ENCODE measurements at places on chromosomes 2 and 18. TPM values are rescaled to one million over a fixed set of nuclear protein-coding genes. Genes with fewer than 3 reads are reported as not detected.

DNA sequence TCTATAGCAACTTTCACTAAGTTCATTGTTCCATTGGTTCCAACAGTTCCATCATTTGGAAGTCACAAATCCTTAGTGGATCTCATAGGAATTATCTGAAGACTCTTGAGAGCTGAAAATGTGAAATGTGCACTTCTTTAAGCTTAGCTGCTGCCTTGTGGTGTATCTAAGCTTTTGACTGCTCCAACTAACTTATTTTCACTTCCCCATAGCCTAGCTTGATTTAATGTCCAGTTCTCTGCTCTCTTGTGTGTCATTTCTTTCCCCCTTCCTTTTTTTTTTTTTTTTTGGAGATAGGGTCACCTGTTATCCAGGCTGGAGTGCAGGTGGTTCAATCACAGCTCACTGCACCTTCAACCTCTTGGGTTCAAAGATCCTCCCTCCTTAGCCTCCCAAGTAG is 34.9 kb upstream of the CD302 start:
- H3K4me3 ChIP-seq, result no peak overlapping the region
- H3K27ac ChIP-seq, result no peak overlapping the region
- H3K36me3 ChIP-seq, result no peaks in the 10 kb centered on the region
- no peaks in the 10 kb centered on the region for H3K27me3 ChIP-seq
- peaks cover 2% of the 10 kb centered on the region for H3K4me1 ChIP-seq

DNA sequence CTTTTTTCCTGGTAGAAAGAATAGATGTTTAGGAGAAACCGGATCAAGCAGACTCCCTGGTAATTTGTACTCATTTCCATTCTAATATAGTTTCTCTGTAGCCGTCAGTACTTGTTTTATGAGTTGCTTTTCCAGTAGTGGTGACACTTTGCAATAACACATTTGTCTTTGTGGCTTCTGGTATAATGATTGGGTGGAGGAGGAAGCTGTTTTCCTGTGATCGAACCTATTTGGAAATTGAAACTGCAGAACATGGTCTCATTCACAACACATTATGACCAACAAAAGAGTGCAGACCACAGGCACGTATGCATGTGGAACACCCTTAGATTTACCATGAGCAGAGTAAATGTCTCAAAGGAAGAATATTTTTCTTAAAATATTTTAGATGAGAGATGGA is 7.6 kb upstream of the SERPINB12 start:
- no peak for DNase-seq
- no peaks in the 10 kb centered on the region for H3K27me3 ChIP-seq
- H3K4me3 ChIP-seq, result no peak overlapping the region
- peak overlapping the region; percentile 14 for H3K27ac ChIP-seq
- peaks cover 15% of the 10 kb centered on the region for H3K4me1 ChIP-seq

GRCh38 chr2:232860593-232861241 is 9.3 kb upstream of the SNORC start:
- H3K4me1 ChIP-seq, result no peaks in the 10 kb centered on the region
- peaks cover 39% of the 10 kb centered on the region for H3K36me3 ChIP-seq
- H3K4me3 ChIP-seq, result no peak overlapping the region

GRCh38 chr18:31624892-31625640 is 33.4 kb downstream of the TTR start:
- no peak for DNase-seq
- no peaks in the 10 kb centered on the region for H3K27me3 ChIP-seq
- H3K4me3 ChIP-seq, result no peak overlapping the region
- H3K36me3 ChIP-seq, result peaks cover 34% of the 10 kb centered on the region
- H3K27ac ChIP-seq, result no peak overlapping the region

GRCh38 chr2:168698969-168699368 is 103.5 kb upstream of the NOSTRIN start:
- H3K27ac ChIP-seq, result no peak overlapping the region
- no peak overlapping the region for H3K4me3 ChIP-seq
- H3K4me1 ChIP-seq, result peaks cover 28% of the 10 kb centered on the region
- H3K36me3 ChIP-seq, result peaks cover 35% of the 10 kb centered on the region
- H3K27me3 ChIP-seq, result no peaks in the 10 kb centered on the region

ZSCAN30 gene
- 29.3 TPM for total RNA-seq

- H3K36me3 ChIP-seq, result peaks cover 26% of the 10 kb centered on the region
- no peak overlapping the region for H3K4me3 ChIP-seq
- no peak overlapping the region for H3K27ac ChIP-seq
- no peaks in the 10 kb centered on the region for H3K4me1 ChIP-seq
These were observed 11.8 kb downstream of the ERFE start for GRCh38 chr2:238170386-238171071.

DNA sequence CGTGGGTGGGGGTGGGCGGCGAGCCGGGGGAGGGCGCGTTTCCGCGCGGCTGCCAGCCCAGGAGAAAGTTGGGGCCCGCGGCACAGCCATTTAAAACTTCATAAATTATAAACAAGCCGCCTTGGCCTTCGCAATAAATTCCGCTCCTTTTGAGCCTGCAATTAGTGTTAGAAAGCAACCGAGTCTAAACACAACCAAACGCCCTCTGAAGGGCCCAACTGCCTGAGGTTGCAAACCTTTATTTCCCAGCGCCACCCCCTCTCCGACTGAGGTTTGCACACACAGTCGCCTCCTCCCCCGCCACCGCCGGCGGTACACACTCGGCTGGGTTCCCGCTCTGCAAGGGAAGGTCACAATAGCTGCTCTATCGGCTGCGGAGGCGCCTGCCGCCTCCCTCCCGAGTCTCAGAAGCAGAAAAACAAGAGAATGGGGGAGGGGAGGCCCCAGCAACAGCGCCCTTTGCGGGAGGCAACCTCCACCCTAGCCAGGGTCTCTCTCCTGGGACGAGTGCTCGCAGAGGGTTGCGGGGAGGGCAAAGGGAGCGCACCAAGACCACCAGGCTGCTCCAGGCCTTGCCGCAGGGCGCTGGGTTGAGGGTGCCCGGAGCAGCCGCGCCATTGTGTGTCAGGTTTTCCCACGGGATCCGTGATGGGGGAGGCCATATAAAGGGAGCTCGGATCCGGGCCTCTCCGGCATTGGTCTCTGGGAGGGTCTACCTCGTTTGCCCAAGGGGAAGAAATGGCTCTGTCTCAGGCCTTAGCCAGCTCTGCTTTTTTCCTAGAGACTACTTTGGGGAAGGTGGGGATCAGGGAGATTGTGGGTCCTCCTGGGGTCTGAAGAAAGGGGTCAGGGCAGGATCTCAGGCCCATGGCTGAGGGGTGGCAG is 13.4 kb upstream of the HOXD1 start:
- peak overlapping the region; percentile 30 for H3K4me3 ChIP-seq
- H3K36me3 ChIP-seq, result peaks cover 2% of the 10 kb centered on the region
- H3K27ac ChIP-seq, result no peak overlapping the region
- H3K27me3 ChIP-seq, result peaks cover 100% of the 10 kb centered on the region

DNA sequence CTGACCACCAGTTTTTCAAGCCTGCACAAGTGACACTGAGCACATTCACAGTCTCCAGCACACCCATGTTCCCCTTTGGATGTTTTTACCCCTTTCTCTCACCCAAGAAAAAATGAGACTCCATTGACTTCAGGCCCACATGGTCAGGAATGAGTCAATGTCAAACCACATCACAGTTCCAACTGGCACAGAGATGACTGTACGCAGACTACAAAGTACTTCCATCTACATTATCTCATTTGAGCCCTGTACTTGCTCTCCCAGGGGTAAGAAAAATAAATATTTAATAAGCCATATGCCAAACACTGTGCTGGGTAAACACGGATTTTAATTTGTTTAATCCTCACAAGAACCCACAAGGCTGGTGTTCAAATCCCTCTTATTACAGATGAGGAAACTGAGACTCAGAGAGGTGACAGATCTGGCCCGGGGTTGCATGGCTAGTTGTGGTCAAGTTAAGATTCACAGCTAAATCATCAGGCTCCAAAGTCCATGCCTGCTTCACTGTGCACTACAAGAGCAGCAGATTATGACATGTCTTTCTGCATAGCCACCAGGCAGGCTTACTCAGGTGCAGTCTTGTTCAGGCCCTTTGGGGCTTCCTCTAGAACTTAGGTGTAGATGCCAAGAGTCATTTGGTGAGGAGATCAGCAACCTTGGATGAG is 106.1 kb downstream of the TXNL1 start:
- no peaks in the 10 kb centered on the region for H3K4me1 ChIP-seq
- no peak overlapping the region for H3K4me3 ChIP-seq
- H3K27ac ChIP-seq, result no peak overlapping the region
- no peaks in the 10 kb centered on the region for H3K36me3 ChIP-seq

- no peaks in the 10 kb centered on the region for H3K27me3 ChIP-seq
- H3K36me3 ChIP-seq, result peaks cover 62% of the 10 kb centered on the region
- H3K4me1 ChIP-seq, result peaks cover 29% of the 10 kb centered on the region
- no peak for DNase-seq
- no peak overlapping the region for H3K4me3 ChIP-seq
- H3K27ac ChIP-seq, result no peak overlapping the region
These were observed 92.5 kb upstream of the EML6 start for GRCh38 chr2:54630858-54631497.

VAMP5 gene
- 2.5 TPM for total RNA-seq

DNA sequence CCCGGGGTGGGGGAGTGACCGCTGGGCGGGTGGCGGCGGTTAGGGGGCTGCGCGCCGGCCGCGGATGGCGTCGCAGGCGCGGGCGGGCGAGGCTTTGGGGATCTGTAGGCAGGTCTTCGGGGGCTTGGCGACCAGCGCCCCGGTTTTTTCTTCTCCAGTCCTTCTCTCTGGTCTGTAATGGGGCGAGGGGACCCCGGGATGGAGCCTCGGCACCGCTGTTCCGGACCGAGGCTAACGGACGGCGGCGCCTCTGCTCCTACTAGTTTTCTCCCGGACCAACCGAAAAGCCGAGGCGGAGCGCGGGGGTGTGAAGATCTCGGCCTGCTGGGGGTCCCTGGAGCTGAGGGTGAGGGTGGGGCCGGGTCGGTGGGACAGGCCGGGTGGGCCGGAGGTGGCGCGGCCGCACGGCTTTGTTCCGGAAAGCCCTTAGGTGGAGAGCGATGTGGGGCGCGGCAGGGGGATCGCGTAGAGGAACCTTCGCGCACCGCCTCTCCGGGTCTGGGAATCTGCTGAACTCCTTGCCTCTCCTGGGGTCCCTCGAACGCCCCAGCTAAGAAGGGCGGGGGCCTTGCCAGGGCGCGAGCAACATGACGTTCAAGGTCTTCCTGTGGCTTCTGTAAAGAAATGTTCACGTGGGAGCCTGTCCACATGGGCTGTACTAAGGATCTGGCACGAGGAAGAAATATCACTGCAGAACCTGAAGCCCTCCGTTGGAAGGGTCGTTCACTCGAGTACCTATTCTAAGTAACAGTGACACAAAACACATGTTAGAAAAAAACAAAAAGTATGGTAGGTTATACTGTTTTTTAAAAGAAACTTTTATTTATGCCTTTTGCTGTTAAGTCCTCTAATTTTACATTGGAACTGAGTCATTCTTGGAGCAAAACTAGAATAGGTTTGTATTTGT is 861 bp downstream of the SLC39A10 start:
- DNase-seq, result peak; percentile 54
- peaks cover 39% of the 10 kb centered on the region for H3K4me1 ChIP-seq

DNA sequence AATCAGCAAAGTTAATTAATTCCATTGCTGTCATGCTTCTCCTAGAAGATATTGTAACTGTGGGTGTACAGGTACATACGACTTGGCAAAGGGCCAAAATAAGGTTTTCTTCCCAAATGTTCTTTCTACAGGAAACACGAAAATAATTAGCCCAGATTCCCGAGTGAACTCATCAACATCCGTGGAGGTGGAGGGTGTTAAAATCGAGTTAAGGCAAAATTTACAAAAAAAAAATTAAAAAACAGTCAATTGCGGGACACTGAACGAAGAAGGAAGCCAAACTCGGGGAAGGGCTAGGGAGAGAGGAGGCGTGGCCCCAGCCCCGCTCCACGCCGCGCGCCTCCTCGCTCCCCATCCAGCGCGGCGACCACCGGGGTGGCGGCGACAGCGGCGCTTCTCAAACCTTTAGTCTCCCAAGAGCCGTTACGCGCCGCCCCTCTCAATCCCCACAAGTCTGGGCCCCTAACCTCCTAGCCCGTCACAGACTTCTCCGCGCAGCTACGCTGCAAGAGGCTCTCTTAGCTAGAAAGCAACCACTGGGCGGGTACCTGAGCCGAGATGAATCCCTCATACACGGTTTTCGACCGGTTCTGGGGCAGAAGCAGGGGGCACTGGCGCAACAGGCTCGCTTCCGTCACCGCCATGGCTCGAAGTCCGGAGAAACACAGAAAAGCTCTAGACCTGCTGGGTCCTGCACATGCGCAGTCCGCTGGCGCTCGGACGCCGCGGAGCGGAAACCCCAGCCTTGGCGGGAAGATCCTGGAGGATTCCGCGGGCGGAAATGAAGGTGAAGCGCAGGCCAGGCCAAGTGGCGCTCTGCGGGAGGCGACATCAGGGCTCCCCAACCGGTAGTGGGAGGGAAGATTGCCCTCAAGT is at the start of gene FANCL:
Gene FANCL (minus strand): TSS at position 656 of the 876 bp plus-strand sequence. CDS start 12 bp downstream, at position 644.
- DNase-seq, result peak; percentile 78
- H3K4me3 ChIP-seq, result peak within 1 kb of the TSS; percentile 95
- H3K27me3 ChIP-seq, result no peaks in the 10 kb centered on the region
- peaks cover 3% of the 10 kb centered on the region for H3K36me3 ChIP-seq

DNA sequence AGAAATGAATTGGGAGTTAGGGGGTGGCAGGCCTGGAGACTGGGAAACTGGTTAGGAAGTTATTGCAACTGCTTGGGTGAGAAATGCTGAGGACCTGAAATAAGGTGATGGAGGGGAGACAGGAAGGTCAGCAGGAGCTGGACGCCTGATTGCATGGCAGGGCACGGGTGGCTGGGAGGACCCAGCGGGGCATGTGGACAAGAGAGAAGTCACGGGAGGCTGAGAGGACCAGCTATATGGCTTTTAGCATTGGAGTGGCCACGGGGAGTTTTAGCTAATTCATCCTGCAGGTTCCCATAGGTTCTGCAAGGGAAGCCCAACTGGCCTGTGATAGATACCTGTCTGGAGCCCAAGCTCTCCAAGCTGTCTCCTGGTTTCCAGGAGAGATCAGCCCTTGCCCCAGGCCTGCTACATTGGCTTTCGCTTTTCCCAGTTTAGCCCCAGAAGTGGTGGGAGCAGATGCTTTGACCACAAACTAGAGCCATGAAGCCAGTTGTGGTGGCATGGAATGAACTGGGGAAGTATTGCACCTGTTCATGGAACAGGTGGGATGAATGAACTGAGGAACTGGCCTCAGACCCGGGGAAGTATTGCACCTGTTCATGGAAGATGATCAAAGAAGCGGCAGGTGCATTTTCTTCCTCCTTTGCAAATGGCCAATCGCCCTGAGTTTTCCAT is 93.6 kb upstream of the TAF1B start:
- H3K4me1 ChIP-seq, result peaks cover 15% of the 10 kb centered on the region
- H3K27me3 ChIP-seq, result peaks cover 14% of the 10 kb centered on the region
- no peaks in the 10 kb centered on the region for H3K36me3 ChIP-seq
- no peak for DNase-seq
- no peak overlapping the region for H3K27ac ChIP-seq

- no peak overlapping the region for H3K4me3 ChIP-seq
- H3K27ac ChIP-seq, result no peak overlapping the region
- H3K4me1 ChIP-seq, result peaks cover 10% of the 10 kb centered on the region
These were observed 779.2 kb downstream of the CNTNAP5 start for GRCh38 chr2:124804014-124804940.

CAPN14 gene
- 0.47 TPM for total RNA-seq

GRCh38 chr2:153047220-153047619 is 328.8 kb downstream of the ARL6IP6 start:
- no peaks in the 10 kb centered on the region for H3K36me3 ChIP-seq
- no peak overlapping the region for H3K4me3 ChIP-seq
- no peaks in the 10 kb centered on the region for H3K27me3 ChIP-seq
- DNase-seq, result no peak

HK2 gene
- total RNA-seq, result 16.9 TPM

GRCh38 chr18:23890589-23890988 is 124.0 kb upstream of the TTC39C start:
- no peak overlapping the region for H3K4me3 ChIP-seq
- no peaks in the 10 kb centered on the region for H3K36me3 ChIP-seq
- H3K4me1 ChIP-seq, result peaks cover 13% of the 10 kb centered on the region

Measured in mesothelial cell of epicardium (in vitro differentiated cells).